ENCODE measurements at places on chromosomes 12 and 14. TPM values are rescaled to one million over a fixed set of nuclear protein-coding genes. Genes with fewer than 3 reads are reported as not detected.

- no peak for DNase-seq
These were observed 216.4 kb downstream of the PLCZ1 start for GRCh38 chr12:18521461-18521860.

DNA sequence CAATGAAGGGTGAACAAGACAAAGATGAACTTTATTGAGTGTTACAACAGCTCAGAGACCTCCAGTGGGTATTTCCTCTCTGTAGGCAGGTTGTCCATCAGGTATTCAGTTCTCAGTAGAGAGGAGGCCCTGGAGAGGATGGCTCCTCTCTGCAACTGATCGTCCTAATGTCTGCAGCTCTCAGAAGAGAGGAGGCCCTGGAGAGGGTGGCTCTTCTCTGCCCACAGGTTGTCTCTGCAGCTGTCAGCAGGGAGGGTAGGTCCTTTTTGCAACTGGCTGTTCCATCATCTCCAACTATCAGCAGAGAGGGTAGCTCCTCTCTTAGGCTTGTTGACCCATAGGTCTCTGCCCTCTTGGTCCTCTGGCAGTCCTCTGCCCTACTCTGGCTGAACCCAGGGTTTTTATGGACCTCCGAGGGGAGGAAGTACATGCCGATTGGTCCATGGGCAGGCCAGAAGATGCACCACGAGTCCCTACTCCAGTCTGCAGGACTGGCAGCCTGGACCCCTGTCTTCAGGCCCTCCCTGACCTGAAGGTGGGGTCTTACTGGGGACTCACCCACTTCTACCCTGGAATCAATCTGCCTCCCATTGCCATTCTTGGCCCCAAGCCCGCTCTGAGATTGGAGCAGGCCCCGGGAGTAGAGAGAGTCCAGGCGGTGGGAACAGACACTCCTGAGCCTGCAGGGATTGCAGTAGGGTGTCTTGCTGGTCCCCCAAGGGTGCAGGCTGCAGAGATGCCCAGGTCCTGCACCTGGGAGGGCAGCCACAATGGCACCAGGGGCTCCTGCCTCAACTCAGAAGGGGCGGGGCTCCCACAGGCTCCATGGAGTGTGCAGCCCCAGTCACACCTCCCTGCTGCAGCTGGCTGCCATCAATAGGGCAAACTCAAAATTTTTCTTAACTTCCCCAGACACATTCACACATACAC, 2.3 kb downstream of the TMEM116 start:
- no peak for DNase-seq

DNA sequence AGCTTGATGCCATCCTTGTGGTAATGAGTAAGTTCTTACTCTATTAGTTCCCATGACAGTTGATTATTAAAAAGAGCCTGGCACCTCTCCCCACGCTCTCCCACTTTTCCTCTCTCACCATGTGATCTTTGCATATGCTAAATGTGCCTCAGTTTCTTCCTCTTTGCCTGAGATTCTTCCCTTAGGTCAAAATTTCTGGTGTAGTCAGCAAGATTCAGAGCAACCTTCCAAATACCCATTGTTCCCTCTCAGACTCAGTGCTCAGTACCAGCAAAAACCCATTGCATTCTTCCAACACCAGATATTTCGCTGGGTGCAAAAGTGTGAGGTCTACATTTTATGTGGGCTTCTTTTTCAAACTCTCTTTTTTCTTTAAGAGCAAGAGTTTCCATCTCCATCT, 10.8 kb upstream of the USP15 start:
- no peak for DNase-seq

GRCh38 chr14:32252030-32252670, 49.1 kb upstream of the RNU6-8 start:
- peak; percentile 85 for DNase-seq

GRCh38 chr12:113347107-113347506, 11.3 kb upstream of the PLBD2 start:
- no peak for DNase-seq

DNA sequence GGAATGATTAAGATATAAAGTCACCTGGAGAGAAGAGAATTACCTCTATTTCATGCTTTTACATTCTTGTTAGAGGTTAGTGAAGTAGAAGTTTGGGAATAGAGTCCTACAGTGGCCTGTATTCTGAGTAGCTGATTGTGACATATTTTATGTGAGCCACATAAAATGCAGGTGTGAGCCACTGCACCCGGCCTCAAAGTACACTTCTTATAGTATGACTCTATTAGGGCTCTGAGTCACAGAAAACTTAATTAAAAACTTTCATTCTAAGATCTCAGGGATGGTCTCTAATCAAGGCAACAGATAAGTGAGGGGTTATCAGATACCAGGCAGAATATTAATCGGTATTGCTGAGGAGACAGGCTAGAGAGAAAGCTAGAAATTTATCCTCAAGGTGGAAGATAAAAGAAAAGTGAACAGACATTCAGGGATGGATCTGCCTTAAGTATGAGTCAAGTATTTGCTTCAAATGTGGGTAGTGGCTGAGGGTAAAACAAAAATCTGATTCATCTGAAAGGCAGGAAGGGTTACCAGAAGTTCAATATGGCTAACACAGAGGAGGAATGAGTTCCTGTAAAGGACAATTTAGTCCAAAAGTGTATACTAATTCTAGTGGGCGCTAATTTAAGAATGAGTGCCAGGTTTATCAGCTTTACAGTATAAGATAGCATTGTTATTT, 5.5 kb upstream of the G2E3 start:
- DNase-seq: peak; percentile 84

DNA sequence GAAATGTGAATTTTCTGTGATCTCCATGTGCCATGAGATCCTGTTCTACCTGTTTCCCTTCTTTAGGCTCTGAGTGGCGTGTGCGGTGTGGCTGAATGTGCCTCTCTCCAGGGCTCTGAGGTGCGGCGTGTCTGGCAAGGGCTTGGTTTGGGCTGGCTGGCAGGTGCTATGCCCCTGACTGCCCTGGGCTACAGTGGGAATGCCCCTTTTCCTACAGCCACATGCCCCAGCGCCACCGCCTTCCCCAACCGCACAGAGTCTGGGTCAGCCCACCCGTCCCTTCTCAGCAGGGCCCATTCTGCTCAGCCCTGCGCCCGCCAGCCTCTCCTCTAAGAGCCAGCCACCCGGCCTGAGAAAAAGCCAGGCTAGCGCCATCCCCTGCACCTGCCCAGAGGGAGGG, 24.7 kb downstream of the BTBD6 start:
- peak; percentile 31 for DNase-seq

DNA sequence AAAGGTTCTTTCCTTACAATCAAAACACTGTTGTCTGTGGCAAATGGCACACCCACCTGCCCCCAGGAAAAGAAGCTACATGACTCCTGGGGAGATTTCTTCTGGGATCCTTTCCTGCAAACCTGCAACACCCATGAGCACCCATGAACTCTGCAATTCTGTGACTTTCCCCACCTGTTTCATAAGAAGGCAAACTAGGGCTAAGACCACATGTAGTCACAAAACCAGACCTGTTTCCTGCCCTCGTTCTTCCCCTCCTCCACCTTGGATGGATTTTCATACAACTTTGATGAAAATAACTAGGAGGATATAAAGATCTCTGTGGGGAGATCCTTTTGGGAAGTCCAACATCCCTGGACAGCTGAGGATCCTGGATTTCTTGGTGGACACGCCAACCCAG, 1084.7 kb downstream of the BCL11B start:
- no peak for DNase-seq

DNA sequence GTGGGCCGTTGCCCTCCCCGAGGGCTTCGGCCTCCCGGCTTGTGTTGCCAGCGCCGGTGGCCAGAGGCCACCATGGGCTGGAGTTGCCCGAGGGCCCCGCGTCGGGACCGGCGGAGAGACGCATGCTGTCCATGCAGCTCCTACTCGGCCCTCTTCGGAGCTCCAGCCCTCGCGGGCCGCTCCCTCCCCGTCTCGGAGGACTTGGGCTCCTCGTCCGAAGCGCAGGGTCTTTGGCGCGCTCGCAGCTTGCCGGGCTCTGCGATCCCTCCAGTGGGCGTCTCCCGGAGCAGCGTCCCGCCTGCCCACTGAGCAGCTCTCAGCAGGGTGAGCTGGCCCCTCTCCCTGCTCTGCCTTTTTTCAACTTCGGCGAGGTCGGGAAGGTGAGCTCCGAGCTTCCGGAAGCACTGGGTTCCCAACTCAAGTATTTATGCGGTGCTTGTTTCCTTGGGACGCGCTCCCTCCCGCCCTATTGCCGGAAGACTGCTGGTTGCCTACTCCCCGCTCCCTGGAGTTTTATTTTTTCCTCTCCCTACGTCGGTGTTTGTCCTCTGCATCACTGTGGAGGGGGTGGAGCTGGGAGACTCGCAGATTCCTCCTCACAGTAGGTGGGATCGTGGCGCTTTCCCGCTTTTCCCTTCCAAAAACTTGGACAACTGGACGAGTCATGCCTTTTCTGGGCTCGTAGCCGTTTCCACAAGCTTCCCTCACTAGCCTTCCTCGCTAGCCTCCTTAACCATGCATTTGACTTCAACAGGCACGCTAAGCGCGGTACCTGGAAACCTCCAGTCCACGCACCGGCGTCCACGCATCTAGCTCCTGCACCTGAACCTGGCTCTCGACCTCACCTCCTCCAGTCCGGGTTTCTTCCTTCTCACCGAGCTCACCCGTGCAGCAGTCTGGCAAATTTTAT, at the start of gene AVPR1A:
AVPR1A (minus strand) TSS at position 489 of the 910 bp plus-strand sequence; CDS start at position 124, 365 bp downstream.
- no peak for DNase-seq

- no peak for DNase-seq
These were observed 133.0 kb downstream of the SOX5 start for GRCh38 chr12:23816394-23816851.

GRCh38 chr12:72511498-72511897, 239.3 kb downstream of the TRHDE start:
- DNase-seq: peak; percentile 4

GRCh38 chr14:80095623-80096022, 115.7 kb downstream of the DIO2 start:
- peak; percentile 95 for DNase-seq

- no peak for DNase-seq
These were observed 96.5 kb upstream of the NCOR2 start for GRCh38 chr12:124663771-124664366.

- no peak for DNase-seq
These were observed 1.4 kb downstream of the RIN3 start for GRCh38 chr14:92514844-92515514.

DNA sequence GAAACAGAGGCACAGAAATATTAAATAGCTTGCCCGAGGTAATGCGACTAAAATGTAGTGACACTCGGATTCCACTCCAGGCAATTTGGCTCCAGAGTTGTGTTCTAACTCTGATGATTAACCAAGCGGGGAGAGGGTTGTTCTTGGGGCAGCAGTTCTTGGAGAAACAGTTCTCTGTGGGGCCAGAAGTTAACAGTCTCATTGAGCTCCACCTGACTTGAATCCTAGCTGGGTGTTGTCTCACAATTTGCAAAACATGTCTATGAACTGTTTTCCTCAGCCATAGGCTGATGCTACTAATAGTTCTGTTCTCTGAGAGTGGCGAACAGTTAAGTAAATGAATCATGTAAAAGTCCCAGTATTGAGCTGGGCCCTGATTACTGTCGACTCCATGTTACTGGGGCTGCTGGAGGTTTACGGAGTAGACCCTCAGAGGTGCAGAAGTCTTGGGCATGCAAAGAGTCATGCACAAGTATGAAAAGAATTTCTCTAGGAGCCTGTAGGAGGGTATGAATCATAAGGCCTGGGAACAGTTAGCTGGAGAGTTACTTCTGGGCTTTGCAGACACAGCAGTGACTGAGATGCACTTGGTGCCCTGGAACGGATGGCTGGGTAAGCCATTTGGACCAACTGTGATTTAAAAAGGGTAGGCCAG, 15.4 kb upstream of the NIN start:
- peak; percentile 57 for DNase-seq

DNA sequence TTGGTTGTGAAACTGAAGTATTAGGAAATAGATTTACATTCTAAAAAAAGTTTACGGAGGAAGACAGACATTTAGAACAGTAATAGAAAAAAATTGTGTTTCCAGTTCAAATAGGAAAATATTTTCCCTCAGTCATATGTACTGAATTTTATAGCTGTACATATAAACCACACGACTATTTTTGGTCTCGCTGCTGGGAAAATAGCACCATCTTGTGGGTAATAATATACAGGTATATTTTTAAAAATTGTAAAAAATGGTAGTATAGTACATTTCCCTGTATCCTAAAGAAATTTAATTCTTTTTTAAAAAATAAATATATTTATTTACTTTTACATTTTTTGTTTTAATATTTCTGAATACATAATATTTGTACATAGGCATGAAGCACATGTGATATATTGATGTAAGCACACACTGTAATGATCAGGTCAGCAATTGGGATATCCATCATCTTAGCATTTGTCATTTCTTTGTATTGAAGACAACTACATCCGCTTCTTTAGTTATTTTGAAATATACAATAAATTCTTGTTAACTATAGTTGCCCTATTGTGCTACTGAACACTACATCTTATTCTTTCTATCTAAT, 168.6 kb downstream of the ALX1 start:
- peak; percentile 56 for DNase-seq

DNA sequence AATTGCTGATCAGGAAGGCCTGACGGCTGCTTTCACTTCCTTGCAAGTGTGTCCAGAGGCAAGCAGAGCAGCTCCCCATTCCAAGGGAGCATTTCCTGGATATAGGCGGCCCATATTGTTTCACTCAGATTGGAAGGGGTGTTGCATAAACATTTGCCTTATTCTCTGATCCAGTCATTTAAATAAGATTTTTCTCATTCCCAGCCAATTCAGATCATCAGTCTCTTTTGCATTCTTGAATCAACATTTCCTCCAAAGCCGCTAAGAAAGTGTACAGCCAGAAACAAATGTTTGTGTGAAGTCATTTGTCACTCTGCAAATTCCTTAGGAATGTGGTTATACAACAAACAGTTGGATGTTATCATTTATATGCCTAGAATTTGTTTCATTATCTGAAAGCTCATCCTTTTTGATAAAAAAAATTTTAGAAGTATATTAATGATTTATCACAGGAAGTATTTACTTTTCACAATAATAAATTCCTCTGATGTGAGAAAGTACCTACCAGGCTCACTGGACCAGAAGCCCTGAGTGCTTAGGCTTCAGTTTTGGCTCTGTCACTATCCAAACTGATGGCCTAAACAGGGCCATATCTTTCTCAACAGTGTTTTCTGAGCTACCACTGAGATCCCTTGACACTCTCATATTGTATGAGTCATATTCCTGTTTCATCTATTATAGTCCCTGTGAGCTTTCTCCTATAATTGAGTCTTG, 379.6 kb downstream of the CCDC91 start:
- peak; percentile 72 for DNase-seq

The SLC25A29 gene
- total RNA-seq: 52.8 TPM

The GNB3 gene
- total RNA-seq: 1.8 TPM

The EIF2S1 gene
- total RNA-seq: 345 TPM

The SERPINA1 gene
- 5.4 TPM for total RNA-seq

The P2RX2 gene
- total RNA-seq: not detected

The SCN8A gene
- total RNA-seq: 12.7 TPM

The NKX2-1 gene
- not detected for total RNA-seq

The SLC38A6 gene
- 28.0 TPM for total RNA-seq

The LHX5 gene
- total RNA-seq: 0.23 TPM

The KLRD1 gene
- total RNA-seq: 0.06 TPM

The PTCSC3 gene
- not detected for total RNA-seq

The HSP90AA1 gene
- 785 TPM for total RNA-seq

The TAS2R30 gene
- 0.66 TPM for total RNA-seq

The RNASE2 gene
- not detected for total RNA-seq

The PRH2 gene
- total RNA-seq: not detected

The KCNH5 gene
- total RNA-seq: not detected

The EML1 gene
- total RNA-seq: 12.0 TPM

The POTEM gene
- total RNA-seq: not detected

The CCDC198 gene
- total RNA-seq: 3.3 TPM

The AVPR1A gene
- not detected for total RNA-seq

Measured in PC-3 (cell line).